ENCODE measurements at places on chromosomes 13 and 19. TPM values are rescaled to one million over a fixed set of nuclear protein-coding genes. Genes with fewer than 3 reads are reported as not detected.

- no peak for DNase-seq
Measured at GRCh38 chr19:55539090-55539984, 2.4 kb upstream of the SBK2 start.

- DNase-seq: no peak
Measured at GRCh38 chr13:111952814-111953213, 114.1 kb upstream of the SOX1 start.

The CACNG8 gene
- 0.03 TPM for total RNA-seq

GRCh38 chr13:51727634-51728274 is 76.2 kb downstream of the DHRS12 start:
- no peak for DNase-seq

DNA sequence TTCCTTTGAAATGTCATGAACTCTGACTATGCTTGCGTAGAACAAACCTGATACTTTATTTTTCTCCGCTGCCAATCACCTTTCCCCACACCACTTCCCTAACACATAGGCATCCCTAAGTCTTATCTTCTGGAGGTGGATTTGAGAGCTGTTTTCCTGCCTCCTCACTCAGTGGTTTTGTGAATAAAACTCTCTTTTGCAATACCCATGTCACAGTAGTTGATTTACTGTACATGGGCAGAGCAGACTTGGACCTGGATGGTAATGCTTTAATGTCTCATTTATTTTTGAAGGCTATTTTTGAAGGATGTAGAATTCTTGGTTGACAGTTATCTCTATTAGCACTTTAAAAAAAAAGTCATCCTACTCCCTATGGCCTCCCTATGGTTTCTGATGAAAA is 881.8 kb downstream of the SLITRK5 start:
- DNase-seq: no peak

DNA sequence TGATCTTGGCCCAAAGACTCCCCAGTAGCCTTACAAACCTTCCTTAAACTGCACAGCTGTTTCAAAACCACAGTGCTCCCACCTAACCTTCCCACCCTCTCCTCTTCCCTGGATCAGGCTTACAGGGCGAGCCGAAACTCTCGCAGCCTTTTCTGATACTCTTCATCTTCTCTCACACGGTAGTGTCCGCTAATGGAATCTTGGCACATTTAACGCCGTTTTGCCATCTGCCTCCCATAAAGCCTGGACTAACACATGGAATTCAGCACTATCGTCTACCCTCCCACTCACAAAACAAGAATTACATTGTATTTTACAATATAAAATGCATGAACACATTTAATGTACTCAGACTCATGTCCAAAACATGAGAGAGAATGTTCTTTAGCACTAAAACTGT is 135.9 kb downstream of the RAP2A start:
- no peak for DNase-seq

The LYL1 gene
- total RNA-seq: 4.5 TPM

DNA sequence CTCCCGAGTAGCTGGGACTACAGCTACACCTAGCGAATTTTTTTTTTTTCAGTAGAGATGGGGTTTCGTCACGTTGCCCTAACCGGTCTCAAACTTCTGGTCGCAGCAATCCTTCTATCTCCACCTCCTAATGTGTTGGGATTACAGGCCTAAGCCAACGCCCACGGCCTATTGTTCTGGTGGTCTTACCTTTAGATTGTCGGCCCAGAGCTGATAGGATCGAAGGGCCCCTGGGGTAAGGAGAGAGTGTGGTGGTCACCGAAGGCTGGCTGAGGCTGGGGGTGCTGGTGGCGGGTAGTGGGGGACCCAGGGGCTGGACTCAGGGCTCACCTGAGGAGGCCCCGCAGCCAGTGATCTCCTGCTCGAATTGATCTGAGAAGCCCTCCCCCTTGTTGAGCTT is 7.0 kb downstream of the CRB3 start:
- no peak for DNase-seq

The PRR19 gene
- total RNA-seq: 0.50 TPM

The MEDAG gene
- 2.3 TPM for total RNA-seq

The EPN1 gene
- 239 TPM for total RNA-seq

GRCh38 chr13:40190641-40191100 is 475.8 kb downstream of the FOXO1 start:
- peak; percentile 57 for DNase-seq

DNA sequence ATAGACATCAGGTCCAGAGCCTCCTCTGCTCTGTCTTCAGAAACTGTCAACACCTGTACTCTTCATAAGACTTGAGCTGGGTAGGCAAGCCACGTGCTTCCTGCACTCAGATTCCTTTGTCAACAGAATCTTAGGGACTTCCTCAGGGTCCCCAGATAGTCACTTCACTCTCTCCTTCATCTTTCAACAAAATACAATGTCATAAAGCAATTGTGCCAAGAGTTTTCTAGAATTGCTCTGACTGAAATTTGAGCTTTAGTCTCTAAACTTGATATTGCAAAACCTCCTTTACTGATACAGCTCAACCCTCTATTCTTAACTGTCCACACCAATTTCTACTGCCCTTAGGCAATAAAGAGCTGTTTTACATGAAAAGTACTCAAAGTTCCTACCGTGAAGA is 179.9 kb downstream of the IRS2 start:
- DNase-seq: no peak

The WDR87 gene
- not detected for total RNA-seq

- DNase-seq: no peak
Measured at GRCh38 chr19:4138445-4138844, 14.5 kb upstream of the MAP2K2 start.

DNA sequence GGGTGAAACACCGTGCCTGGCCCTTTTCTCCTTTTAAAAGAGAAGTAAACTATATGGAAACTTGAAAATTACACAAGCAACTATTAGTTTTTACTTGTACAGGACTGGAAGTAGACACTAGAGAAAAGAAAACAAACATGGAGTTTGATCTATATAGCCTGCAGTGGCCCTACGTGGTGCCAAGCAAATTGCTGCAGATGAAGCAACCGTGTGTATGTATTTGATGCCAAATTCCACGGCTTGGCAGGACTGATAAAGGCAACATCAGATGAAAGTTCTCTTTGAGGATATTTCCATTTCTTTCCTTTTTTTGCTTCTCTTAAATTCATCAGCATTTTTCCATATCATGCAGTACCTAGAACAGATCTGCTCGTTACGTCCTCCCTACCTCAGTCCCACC is 49.8 kb downstream of the ATP8A2 start:
- DNase-seq: no peak

- no peak for DNase-seq
Measured at GRCh38 chr19:38880882-38881609, 3.0 kb upstream of the RINL start.

The ZNF506 gene
- total RNA-seq: 24.3 TPM
